ENCODE measurements at places on chromosomes 1 and 21.

DNA sequence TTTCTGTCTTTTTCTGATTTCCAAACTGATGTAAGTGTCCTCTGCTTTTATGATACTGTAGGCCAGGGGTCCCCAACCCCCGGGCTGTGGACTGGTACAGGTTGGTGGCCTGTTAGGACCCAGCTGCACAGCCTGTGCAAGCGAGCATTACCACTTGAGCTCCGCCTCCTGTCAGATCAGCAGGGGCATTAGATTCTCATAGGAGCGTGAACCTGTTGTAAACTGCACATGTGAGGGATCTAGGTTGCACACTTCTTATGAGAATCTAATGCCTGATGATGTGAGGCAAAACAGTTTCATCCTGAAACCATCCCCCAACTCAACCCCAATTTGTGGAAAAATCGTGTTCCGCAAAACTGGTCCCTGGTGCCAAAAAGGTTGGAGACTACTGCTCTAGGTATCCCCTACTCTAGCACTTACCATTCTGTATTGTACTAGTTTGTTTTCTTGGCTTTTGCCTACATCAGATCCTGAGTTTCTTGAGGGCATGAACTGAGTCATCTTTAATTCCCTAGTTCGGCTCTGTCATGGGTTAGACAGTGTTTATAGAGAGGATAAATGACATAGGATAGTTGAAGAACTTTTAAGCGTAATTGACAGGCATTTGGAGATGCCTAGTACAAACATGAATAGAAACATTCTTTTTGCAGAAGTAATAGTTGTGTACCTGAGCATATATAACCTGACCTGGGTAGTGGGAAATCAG is 4.1 kb downstream of the ABCD3 start:
- no peak for DNase-seq

DNA sequence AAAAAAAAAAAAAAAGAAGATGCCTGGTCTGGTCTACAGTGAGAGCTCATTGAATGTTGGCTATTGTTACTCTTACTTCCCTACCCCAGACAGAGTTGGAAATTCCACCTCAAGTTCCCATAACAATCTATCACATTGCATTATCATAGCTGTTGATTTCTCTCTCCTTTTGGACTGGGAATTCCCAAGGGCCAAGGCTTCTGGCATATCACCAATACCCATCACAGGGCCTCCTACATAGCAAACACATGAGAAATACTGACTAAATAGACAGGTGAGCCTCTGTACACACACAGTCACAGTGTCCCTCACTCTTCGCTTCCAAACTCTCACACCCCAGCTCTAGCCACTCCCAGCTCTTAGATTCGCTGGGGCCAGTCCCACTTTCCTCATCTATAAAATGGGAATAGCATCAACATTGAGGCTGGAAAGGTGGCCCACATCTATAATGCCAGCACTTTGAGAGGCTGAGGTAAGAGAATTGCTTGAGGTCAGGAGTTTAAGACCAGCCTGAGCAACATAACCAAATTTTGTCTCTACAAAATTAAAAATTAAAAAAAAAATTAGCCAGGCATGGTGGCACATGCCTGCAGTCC is 6.4 kb downstream of the PTAFR start:
- no peak for DNase-seq

- DNase-seq, result no peak
Observed at GRCh38 chr1:208059409-208060001, 148.6 kb upstream of the CD34 start.

GRCh38 chr1:210747112-210747511 is 386.8 kb downstream of the KCNH1 start:
- DNase-seq, result no peak

DNA sequence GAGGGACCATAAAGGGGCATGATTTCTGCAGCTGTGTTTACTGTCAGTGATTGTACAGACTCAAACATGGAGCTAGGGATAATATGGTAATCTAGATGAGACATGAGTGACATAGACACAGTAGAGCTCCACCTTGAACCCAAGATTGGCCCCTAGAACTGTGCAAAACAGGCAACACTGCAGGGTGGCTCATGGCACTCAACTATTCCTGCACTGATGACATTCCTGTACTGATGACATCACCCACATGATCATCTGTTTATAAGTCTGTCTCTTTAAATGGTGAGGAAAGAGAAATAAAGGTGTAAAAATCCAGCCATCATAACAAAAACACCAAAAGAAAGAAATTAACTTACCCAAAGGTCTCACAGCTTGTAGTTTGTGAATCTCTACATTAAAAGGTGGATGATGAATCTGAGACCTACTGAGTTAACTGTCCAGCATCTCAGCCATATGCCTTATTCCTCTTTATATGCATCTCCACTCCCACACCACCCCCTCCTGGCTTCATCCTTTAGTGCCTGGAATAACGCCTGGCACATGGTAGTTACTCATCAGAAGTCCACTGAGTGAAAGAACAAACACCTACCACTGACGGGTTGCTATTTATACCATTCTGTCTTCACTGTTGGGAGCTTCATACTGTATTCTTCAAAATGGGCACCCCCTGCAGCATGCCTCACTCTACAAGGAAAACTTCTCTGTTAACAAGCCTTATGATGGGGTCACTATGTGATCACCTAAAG is at the start of gene LRRC53:
LRRC53 (minus strand) TSS at position 442 of the 746 bp plus-strand sequence. CDS start 29,262 bp downstream, outside the sequence.
- no peak for DNase-seq

DNA sequence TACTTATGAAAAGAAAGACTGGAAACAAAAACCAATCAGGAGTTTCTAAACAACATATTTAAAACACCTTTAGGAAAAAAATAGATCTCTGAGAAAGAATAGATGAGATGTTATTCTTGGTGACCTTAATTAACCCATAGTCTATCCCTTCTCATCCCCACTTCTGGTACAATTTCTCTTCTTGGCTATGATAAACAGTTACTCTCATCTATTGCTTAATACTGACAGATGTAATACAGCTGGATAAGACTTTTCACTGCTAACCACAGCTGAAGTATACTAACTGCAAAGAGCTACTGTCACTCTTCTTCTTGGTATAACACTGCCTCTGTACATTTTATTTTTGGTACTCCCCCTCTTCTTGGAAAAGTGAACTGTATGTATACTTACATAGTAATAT is 15.2 kb downstream of the EXTL2 start:
- DNase-seq, result no peak

DNA sequence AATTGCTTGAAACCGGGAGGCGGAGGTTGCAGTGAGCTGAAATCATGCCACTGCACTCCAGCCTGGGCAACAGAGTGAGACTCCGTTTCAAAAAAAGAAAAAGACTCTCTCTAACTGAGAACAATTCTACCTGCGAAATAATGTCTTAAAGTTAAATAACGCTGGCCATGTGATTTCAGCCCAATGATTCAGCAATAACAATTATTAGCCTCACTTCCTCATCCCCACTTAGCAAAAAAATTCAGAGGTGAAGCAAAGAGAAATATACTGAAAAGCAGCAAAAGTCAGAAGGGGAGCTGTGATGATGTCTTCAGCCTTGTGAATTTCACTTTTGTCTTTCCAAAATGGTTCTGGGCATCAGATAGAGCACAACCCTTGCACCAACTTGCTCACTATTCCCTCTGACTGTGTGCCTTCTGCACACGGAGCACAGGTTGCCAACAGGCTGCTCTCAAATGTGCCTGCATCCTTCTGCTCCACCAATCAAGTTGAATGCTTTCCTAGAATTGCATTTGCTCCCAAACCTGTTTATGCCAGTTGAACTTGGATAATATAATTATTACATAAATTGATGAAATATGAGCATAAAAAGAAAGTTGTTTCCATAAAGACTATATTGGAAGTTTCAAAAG is 79.8 kb upstream of the IPO9 start:
- no peak for DNase-seq
